ENCODE measurements at places on chromosomes 1 and 21. TPM values are rescaled to one million over a fixed set of nuclear protein-coding genes. Genes with fewer than 3 reads are reported as not detected.

- no peak for DNase-seq
These were observed 82.2 kb downstream of the LMO4 start for GRCh38 chr1:87410776-87411480.

DNA sequence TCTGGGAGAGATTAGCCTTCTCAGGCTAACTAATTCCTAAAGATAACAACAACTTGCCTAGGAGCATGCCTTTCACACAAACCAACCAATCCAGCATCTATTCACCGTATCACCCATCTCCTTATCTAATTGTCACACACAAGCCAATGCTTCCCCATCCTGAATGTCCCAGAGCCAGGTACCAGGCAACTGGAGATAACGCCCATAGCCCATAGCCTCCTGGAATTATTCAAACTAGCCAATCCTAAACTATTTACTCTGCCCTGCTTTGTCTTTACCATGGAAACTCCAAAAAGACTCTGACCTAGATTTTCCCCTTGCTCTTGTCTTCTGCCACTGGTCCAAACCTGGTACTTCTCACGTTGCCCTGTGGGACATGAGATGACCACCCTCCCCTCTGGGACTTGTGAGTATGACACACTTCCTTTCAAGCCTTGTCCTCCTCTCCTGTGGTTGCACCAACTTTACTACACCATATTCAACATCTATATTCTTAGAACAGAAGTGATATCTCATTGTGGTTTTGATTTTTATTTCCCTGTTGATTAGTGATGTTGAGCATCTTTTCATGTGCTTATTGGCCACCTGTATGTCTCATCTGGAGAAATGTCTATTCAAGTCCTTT, 8.8 kb upstream of the ATG4C start:
- DNase-seq = no peak

DNA sequence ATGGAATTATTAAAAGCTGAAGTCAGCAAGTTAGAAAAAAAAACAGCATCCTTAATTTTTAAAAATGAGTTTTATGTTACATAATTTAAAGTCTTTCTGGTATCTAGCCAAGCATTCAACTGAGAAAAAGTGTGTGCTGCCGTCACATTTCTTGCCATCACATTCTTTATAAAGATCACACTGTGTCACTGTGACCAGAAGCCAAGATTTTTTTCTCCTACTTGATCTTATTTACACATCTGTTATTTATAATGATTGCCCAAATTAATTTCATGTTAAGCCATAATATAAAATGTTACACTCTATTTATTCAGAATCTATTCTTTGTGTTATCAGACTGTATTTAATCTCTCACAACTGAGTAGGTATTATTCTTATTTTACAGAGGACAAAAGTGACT, 1603.7 kb downstream of the PLA2G4A start:
- no peak for DNase-seq

- DNase-seq = no peak
These were observed 7.8 kb downstream of the RASAL2 start for GRCh38 chr1:178101654-178102053.

GRCh38 chr1:183506561-183506960, 34.3 kb downstream of the SMG7 start:
- DNase-seq = no peak

DNA sequence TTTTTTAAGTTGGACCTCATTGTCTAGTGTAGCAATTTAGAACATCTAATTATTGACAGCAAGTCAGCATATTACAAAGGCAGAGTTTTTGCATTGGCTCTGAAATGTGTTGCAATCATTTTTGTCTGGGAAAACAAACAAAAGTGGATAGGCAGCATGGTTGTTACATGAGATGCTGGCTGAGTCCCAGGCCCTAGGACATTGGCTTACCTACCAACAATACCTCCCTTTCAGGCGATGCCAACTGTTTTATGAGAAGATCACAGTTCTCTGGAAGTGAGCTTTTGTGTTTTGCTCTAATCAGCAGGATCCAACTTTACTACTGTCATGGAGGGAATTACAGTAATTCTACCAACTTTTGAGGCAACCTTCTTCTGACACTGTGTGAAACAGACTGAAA, 71.5 kb upstream of the CXADR start:
- peak; percentile 97 for DNase-seq

DNA sequence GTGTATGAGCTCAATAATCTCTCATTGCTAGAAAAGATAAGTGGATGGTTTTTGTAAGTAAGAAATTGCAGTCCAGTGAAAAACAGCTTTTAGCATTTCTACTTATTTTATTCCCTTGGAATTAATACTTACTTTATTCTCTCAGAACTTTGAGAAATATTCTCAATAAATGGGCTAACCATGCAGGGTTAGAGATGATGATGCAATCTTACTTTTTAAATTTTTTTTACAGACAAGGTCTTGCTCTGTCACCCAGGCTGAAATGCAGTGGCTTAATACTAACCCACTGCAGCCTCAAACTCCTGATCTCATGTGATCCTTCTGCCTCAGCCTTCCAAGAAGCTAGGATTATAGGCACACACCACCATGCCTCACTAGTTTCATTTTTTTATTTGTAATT, 440.8 kb upstream of the ZP4 start:
- DNase-seq = no peak

GRCh38 chr1:8527941-8528340, 210.0 kb downstream of the SLC45A1 start:
- no peak for DNase-seq

DNA sequence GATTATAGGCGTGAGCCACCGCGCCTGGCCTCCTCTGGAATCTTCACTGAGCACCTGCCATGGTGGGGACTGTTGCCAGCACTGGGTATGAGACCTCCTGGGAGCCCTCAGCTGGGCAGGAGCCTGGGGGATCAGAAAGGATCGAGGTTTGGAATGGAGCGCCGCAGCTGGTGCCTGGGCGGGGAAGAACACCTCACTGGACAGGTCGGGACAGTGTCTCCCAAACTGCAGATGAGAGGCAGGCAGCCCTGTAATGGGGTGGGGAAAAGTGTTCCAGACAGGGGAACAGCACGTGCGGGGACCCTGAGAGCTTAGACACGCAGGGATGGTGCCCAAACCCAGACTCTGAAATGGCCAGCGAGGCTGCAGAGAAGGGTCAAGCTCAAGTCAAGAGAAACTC, 150.9 kb upstream of the C1orf174 start:
- DNase-seq = no peak

DNA sequence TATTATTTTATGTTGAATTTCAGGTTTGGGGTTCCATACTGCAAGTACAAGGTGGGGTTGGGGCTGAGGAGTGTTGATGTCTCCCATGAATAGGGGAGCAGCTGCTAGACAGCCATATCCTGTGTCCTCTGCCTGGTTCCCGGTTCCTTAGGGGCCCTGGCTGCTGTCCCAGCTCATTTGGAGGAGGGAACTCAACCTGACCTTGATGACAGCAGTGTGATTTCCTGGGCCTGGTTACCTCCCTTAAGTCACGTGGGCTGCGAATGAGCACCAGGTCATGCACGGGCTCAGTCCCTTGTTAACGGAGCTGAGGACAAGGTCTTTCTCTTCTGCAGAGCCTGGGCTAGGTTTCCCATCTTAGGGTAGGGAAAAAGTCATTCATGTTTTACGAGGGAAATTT, 85.1 kb downstream of the MTR start:
- no peak for DNase-seq

DNA sequence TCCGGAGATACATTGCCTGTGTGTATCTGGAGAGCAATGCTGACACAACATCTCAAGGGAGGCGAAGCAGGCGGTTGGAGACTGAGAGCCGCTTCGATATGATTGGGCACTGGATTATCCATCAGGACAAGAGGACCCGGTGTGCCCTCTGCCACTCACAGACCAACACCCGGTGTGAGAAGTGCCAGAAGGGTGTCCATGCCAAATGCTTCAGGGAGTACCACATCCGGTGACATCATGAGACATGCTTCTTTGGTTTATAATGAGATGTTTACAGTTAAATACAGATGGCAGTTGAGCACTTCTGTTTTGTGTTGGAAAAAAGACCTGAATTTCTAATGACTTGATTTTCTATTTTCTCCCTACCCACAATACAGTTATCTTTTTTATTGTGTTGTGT, 12.1 kb downstream of the PGBD2 start:
- no peak for DNase-seq

- no peak for DNase-seq
These were observed 35.4 kb upstream of the CD1D start for GRCh38 chr1:158145173-158145719.

DNA sequence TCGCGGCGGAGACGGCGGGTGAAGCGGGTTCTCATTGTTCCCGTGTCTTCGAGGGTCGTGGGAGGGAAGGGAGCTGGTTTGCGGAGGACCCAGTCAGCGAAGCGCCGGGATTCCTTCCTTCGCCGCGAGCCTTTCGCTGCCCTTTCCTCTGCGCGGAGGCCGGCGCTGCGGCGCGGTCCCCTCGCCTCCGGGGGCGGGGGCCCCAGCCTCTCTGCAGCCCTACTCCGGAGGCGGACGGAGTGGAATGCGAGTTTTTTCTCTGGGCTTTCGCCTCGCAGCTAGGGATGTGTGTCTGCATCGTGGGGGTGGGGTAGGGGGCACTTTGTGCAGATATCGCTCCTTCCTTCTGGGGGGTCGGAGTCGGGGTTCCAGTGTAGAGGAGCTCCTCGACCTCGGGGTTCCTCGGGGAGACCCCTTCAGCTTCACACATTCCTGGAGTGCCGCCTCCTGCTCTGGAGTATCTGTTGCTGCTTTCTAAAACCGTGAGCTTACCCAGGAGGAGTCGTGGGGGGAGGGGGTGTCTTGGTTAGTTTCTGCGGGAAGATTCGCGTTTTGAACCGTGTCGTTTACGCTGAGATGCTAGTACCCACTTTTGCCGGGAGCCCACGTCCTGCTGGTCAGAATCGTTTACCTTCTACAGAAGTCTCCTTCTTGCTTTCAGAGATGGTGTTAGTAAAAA, 595 bp downstream of the RNF2 start:
- DNase-seq = no peak

- DNase-seq = no peak
These were observed 56.5 kb upstream of the BACH1 start for GRCh38 chr21:29242201-29242600.

DNA sequence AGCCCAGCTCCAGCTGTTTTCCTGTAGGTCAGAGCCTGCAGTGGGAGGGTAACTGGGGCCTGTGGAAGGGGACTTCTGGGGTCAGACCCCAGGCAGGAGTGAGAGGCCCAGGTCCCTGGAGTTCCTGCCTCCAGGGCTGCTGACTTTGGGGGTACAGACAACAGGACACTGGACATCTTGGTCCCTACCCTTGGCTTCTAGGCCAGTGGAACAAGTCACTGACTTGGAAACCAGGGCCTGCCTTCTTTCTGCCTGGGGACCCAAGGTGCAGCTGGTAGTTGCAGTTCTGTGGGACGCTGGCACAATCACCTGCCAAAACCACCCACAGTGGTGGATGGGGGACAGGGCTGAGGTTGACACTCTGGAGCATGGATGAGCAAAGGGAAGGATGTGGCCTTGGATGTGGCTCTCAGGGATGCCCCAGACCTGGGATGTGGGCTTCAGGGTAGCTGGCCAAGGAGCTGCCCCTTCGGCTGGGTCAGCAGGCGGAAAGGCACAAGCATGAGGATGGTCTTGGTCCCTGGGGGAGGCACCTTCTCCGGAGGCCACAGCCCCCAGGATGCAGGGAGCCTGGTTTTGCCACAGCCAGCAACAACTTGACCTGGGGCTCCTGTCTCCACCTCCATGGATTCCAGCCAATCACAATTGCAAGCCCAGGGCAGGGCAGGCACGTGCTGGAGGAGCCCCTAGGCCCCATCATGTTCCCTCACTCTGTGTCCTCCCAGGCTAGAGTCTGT, 5.8 kb downstream of the JMJD4 start:
- DNase-seq = no peak

DNA sequence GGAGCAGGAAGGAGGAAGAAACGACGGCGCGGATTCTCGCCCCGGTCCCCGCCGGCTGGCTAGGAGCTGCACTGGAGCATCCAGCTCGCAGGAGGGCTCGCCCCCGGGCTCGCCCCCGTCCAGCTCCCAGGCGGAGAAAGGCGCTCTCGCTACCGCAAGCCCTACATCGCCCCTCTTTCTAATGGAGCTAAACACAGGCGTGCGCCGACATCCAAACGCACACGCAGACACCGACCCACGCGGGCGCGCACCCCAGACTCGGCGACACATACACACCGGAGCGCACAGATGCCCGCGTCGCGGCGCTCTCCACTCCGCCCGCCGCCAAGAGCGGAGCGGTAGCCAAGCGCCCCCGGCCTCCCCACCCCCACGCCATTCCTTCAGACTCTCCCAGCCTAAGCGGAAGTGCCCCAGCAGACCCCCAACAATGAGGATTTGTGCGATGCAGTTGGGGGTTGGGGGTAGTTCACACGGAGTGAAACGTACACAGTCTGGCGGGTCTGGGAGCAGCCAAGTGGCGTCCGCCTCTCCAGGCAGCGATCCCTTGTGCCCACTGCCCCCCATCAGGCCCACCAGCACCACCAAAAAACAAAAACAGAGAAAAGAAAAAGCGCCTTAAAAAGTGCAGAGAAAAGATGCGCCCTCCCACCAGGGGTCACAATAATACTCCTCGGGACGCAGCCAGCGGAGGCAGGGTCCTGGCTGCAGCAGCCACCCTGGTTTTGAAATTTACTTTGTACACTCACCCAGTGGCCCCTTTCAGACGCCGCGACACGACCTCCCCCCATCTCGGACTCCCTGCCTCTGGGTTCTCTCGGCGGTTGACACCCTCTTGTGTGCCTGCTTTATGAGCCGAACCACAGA, 1.4 kb downstream of the DAB1 start:
- no peak for DNase-seq

GRCh38 chr1:30405081-30405480, 318.3 kb downstream of the MATN1 start:
- no peak for DNase-seq

DNA sequence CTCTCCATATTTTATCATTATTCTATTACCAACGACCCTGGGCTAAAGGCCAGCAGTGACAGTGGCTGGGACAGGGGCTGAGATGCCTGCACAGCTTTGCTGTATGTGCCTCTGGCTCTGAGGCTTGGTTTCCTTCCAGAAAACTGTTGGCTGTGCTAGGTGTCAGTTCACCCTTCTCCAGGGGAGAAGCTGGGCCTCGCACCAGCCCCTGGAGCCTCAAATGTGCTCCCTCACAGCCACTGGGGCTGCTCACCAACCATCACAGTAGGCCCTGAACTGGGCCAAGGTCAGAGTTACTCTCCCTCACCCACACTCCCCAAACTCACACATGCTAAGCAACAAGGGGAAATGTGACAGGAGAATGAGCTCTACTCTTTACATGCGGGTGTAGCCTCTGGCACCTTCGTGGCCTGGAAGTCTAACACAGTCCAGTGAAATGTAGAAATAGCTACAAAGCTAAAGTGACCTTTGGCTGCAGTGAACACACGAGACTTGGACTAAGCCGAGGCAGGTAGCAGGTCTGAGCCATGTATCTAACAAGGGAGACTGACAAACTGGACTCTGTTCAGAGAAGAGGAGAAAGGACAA, 4.7 kb upstream of the CD160 start:
- DNase-seq = peak; percentile 84

Gene ELAVL4
- not detected for total RNA-seq

Gene DAB1
- total RNA-seq = 0.08 TPM

Gene TUT4
- total RNA-seq = 44.7 TPM

Gene CELF3
- not detected for total RNA-seq

Gene FCRL6
- not detected for total RNA-seq

Gene GNAT2
- total RNA-seq = 0.20 TPM

Gene KCNC4
- total RNA-seq = 0.20 TPM

Gene OVAAL
- not detected for total RNA-seq

Data from HepG2 (cell line).